ENCODE measurements at places on chromosomes 7 and 10.

- no peak for DNase-seq
Measured at GRCh38 chr7:71182438-71182935, 50.5 kb downstream of the GALNT17 start.

GRCh38 chr7:127253281-127254162, 781 bp upstream of the GRM8 start:
- peak; percentile 25 for DNase-seq

GRCh38 chr7:19242246-19242645, 97.0 kb upstream of the FERD3L start:
- no peak for DNase-seq

GRCh38 chr7:12694817-12695216, 7.4 kb downstream of the ARL4A start:
- DNase-seq, result no peak

- peak; percentile 77 for DNase-seq
Measured at GRCh38 chr10:29804025-29804852, 169.5 kb upstream of the SVIL start.

- no peak for DNase-seq
Measured at GRCh38 chr7:91596287-91596686, 284.2 kb downstream of the MTERF1 start.

DNA sequence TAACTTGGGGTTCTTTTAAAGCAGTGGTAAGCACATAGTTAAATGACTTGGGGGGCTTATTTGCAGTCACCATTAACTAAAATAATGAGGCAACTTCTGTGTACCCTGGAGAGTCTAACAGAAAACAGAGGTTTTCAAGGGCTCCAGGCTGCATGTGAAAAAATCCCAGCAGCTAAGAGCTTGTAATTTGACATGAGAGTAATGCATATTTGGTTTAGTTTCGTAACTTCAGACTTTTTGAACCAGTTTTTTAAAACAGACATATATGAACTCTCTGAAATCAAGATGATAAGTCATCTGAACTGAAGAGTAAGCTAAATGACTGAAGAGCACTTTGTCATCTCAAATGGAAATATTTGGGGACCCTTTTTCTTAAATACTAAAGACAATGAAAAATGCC, 40.2 kb upstream of the IFRD1 start:
- no peak for DNase-seq

DNA sequence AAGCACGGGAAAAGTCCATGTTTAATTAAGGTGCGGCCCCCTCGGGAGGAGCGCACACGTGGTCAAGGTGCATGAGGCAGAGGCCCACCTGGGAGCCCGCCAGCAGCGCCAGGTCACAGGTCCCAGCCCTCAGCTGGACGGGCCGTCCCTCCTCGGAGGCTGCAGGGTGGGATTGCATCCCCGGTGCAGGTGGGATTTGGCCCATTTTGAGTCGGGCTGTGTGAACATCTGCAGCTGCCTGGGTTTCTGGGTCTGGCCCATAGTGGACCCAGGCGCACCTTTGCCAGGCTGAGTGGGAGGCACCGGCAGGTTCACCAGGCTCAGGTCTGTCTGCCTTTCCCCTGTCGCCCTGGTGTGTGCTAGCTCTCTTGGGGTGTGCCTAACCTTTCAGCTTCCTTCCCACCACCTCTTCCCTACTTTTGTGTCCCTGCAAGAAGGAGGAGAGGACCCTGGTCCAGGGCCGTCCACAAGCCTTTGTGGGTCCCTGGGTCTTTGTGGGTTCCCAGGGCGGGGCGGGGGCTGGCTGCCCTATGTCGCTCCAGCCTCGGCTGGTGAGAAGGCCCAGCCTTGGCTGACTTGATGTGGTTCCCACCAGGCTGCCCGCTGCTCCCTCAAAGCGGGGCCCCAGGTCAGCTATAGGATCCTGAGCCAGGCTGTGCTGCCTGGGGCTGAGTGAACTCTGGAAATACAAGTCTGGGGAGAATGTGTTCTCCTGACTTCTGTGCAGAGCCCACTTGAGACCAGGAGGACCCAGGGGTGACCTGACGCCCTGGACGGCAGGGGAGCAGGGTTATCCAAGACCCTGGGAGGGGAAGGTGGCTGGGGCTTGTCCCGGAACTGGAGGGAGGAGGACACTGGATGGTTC, 186.7 kb upstream of the SHH start:
- no peak for DNase-seq

DNA sequence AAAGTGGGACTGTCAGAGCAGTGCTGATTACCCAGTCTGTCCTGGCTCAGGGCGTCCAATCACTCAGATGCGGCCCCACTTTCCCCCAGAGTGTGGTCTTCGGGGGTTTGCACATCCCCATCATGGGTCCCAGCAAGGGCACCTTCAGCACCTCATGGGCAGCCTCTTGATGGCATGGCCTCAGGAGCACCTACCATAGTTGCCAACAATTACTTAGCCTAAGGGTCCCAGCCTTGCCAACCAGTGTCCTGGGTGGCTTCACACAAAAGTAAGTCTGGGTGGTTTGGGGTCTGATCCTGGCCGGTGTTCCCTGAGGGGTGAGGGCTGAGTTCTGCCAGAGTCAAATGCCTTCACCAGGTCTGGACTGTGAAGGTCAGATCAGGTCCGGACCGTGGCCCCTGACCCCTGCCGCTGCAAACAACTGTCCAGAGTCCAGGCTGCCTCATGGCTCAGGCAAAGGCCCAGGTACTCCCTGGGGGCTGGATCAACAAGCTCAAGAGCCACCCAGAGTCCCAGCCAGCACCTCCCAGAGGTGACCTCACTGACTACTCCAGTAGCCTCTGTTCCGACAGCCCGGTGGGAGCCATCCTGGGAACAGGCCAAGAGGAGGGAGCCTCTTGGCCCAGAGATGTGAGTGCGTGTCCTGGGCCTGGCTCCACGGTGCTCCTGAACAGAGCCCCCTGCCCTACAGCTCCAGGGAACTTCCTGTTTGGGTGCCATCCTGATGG, 6.2 kb upstream of the MARVELD1 start:
- no peak for DNase-seq

DNA sequence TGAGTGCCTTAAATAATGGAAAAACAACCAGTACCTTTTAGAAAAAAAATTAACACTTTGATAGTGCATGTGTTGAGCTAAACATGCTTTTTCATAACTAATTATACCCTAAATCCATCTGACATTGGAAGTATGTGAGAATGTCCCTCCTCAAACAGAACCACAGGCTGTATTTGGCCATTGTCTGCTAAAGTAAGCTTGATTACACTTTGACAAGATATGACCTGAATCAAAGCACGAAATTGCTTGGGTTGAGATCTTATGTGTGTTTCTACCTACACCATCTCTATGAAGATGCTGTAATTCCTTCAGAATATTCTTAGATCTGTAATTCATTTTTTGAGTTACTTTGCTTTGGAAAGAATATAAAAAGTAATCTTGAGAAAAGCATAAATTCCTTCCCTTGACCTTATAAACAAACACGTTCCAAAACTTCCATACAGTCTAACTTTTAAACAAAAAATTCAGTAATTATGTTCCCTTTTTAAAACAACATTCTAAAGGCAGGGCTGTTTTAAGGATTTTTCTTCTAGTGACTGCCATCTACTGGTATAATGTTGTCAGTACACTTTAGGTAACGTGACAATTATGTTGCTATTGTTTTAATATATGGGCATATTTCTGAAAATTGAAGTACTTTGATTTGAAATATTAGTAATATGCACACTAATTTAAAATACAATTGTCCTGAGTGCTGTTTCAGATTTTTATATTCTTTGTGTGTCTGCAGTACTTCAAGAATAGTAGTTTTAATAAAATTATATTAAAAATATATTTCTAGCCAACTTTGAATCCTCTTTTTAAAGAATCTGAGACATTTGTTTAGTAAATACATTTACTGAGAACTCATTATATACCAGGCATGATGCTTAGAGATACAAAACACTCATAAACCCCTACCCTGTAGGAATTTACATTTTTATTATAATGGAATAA, 20.9 kb downstream of the CD36 start:
- peak; percentile 22 for DNase-seq

GRCh38 chr7:28855538-28856217, 102.5 kb downstream of the TRIL start:
- no peak for DNase-seq

- no peak for DNase-seq
Measured at GRCh38 chr7:123024989-123025758, 29.7 kb upstream of the TAS2R16 start.

GRCh38 chr10:131792011-131792651, 108.7 kb upstream of the PPP2R2D start:
- DNase-seq, result no peak

GRCh38 chr10:110842326-110842904, 29.3 kb upstream of the PDCD4 start:
- DNase-seq, result no peak

- no peak for DNase-seq
Measured at GRCh38 chr7:112869111-112869774, 79.0 kb upstream of the TMEM168 start.

GRCh38 chr10:32323051-32323450, 23.9 kb downstream of the EPC1 start:
- no peak for DNase-seq

DNA sequence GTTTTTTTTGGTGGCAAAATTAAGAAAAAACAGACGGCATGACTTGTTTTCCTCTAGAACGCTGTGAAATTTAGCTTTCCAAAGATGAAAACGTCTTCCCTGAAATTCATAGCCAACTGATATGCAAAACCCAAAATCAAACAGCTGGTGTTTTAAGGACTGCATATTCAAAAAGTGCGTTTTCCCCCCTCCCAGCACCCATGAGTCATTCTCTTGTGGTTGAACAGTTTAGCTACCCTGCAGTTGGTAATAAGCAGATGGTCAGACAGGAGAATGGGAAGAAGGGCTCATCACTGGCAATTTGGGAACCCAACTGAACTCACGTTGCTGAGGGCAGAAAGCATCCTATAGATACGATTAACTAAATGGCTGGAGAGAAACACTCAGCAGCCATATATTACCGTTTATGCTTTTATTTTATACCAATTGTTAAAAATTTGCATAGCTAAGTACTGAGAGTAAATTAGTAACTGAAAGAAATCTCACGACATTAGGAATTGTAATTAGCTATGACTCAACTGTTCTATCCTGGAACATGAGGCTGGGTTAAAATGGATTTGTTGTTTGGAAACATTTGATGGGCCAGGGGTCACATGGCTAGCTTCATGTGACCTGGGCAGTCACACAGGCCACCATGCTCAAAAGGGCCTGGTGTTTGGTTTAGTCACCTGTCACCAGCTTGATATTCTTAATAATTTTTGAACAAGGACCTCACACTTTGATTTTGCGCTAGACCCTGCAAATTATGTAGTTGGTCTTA, 343.1 kb downstream of the PHTF2 start:
- peak; percentile 36 for DNase-seq

- no peak for DNase-seq
Measured at GRCh38 chr10:104509981-104510380, 131.1 kb upstream of the SORCS3 start.

GRCh38 chr10:10363217-10363616, 654.5 kb upstream of the CELF2 start:
- no peak for DNase-seq

GRCh38 chr10:26977635-26978034, 116.9 kb upstream of the ABI1 start:
- DNase-seq, result no peak

DNA sequence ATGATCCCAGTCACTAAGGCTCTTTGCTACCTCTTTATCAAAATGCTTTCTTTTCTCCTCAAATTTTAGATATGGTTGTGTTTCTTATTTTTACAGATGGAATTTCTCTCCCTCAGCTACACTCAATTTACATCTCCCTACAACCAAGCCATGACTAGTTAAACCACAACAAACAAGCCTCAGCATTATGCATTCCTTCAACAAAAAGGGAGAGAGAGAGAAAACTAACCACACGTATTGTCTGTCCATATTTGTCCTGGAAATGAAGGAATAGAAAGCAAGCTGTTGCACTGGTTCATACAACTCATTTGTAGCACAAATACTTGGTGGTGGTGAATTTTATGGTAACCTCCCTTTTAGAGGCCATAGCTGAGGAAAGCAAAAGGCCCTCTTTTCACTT, 286.4 kb downstream of the AHR start:
- DNase-seq, result no peak

DNA sequence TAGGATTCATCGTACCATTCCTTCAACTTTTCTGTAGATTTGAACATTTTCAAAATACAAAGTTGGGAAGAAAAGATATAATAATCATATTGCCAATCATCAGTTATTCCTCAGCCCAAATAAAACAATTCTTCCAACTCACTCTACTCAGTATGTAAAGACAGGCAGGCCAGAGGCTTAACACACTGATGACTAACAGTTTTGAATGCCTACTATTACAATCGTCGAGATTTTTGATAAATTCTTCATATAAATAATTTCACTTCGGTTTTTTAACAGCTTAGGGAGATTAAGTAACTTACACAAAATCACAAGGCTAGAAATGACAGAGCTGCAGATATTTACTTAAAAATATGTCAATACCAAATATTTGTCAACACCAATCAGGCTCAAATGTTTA, 17.6 kb downstream of the CYTH3 start:
- DNase-seq, result no peak

DNA sequence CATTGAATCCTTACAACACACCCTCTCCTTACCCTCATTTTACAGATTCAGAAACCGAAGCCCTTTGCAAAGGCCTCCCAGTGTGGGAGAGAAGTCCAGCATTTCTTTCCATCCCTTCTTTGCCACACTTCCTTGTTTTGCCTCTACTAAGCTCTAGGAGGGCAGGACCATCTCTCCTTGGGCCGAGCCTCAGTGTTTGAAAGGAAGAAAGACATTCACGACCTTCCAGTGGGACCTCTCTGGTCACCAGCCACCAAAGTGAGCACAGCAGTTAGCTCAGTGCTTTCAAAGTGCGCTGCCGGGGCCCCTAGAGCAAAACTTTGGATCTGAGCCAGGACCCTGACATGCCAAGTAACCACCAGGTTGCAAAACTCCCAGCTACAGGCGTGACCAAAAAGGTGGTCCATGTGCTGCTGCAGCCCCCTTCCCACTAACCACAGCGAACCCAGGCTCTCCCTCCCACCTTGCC, 12.4 kb downstream of the CTBP2 start:
- no peak for DNase-seq

DNA sequence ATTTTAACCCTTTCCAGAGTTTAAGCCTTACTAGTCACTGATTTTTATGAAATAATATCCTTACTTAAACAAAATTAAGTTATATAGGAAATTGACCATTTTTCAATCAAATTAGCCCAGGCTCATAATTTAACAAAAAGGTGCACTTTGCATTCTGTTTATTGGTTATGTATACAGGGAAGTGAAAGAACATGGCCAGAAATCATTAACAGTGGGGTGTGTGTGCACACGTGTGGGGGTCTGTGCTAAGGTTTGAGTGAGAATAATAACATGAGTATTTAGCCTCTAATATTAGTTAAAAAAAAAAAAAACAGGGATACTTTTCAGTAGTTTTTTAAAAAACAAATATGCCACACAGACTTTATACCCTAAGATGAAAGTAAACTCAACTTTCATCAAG, 510.5 kb upstream of the PFKP start:
- no peak for DNase-seq

- no peak for DNase-seq
Measured at GRCh38 chr10:96410296-96410695, 51.5 kb upstream of the OPALIN start.

- no peak for DNase-seq
Measured at GRCh38 chr7:144649120-144649519, 186.7 kb downstream of the TPK1 start.

- peak; percentile 38 for DNase-seq
Measured at GRCh38 chr10:72126184-72126871, 38.0 kb upstream of the SPOCK2 start.

Data from NCI-H446 (cell line).